T-cell (primary cell): ENCODE measurements at places on chromosomes 16 and 17. TPM values are rescaled to one million over a fixed set of nuclear protein-coding genes. Genes with fewer than 3 reads are reported as not detected.

DNA sequence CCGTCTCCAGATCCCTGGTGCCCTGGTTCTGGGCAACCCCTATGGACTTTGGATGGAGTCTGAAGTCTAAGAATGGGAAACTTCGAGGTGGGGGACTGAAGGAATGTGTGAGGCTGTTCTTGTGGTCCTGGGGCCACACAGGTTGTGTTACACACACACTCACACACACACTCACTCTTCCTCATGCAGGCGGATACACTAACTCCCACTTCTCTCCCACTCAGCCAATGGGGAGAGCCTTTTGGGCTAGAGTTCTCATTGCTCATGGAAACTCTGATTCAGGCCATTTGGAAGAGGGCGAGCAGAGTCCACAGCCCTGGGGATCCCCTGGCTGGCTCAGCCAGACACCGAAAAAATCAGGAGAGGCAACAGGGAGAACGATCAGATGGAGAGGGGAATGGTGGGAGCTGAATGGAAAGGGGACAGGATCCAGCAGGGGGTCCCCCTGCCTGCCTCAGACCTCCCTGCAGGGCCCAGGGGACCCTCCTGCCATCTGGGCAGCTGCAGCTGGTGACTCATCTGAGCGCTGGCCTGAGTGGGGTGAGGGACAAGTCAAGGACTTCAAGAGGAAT is 9.1 kb downstream of the IGFBP4 start:
- H3K27me3 ChIP-seq: peaks cover 12% of the 10 kb centered on the region
- peaks cover 13% of the 10 kb centered on the region for H3K4me1 ChIP-seq
- no peak for DNase-seq
- no peaks in the 10 kb centered on the region for H3K36me3 ChIP-seq
- H3K4me3 ChIP-seq: no peak overlapping the region

GRCh38 chr17:9940841-9941240 is 35.8 kb upstream of the RCVRN start:
- DNase-seq: no peak
- no peak overlapping the region for H3K27ac ChIP-seq
- no peaks in the 10 kb centered on the region for H3K27me3 ChIP-seq
- no peak overlapping the region for H3K4me3 ChIP-seq
- H3K4me1 ChIP-seq: no peaks in the 10 kb centered on the region
- H3K36me3 ChIP-seq: no peaks in the 10 kb centered on the region

GRCh38 chr16:12679660-12680272 is 123.9 kb downstream of the CPPED1 start:
- peaks cover 10% of the 10 kb centered on the region for H3K4me1 ChIP-seq
- H3K4me3 ChIP-seq: no peak overlapping the region
- no peak overlapping the region for H3K27ac ChIP-seq
- no peaks in the 10 kb centered on the region for H3K36me3 ChIP-seq

DNA sequence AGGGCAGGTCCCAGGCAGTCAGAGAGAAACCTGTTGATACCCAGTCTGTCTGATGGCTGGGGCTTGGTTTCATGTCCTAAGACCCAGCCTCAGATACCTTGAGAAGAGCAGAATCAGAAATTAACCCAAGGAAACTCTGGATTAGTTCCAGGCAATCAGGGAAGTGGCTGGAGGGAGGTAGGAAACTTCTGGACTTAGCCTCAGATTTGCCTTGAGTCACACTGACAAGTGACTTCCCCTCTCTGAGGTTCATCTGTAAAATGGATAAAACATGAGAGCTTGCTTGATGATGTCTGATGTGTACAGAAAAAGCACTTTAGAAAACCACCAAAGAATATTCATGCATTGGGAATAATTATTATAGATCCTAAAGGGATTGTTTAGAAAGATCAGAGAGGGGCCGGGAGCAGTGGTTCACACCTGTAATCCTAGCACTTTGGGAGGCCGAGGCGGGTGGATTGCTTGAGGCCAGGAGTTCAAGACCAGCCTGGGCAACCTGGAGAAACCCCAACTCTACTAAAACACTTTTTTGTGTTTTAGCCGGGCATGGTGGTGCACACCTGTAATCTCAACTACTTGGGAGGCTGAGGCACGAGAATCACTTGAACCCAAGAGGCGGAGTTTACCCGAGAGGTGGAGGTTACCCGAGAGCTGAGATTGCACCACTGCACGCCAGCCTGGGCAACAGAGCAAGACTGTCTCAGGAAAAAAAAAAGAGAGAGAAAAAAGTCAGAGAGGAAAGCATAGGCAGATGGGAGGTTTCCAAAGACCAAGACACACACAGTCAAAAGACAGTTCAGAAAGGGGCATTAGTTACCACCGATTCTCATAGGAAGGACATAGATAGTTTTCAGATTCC is 3.8 kb downstream of the CIITA start:
- H3K27ac ChIP-seq: no peak overlapping the region
- no peak overlapping the region for H3K4me3 ChIP-seq
- H3K27me3 ChIP-seq: no peaks in the 10 kb centered on the region

- no peak for DNase-seq
- no peaks in the 10 kb centered on the region for H3K4me1 ChIP-seq
- no peak overlapping the region for H3K4me3 ChIP-seq
- no peaks in the 10 kb centered on the region for H3K36me3 ChIP-seq
- no peaks in the 10 kb centered on the region for H3K27me3 ChIP-seq
These were observed 498.5 kb downstream of the WWOX start for GRCh38 chr16:78597809-78598570.

The SERPINF2 gene
- 1.8 TPM for total RNA-seq

The HERPUD1 gene
- 185 TPM for total RNA-seq

The SPATA33 gene
- 8.1 TPM for total RNA-seq
